ENCODE measurements at places on chromosomes 7 and 10. TPM values are rescaled to one million over a fixed set of nuclear protein-coding genes. Genes with fewer than 3 reads are reported as not detected.

DNA sequence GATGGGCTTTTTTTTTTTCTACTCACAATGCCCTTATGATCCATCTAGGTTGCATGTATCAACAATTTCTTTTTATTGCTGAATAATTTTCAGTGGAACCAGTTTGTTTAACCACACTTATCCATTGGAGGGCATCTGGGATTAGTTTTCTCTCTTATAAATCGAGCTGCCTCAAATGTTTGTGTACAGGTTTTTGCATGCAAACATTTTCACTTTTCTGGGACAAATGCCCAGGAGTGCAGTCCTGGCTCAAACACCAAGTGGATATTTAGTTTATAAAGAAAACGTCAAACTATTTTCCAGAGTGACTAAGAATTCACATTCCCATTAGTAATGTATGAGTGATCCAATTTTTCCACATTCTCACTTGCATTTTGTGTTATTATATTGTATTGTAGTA is 313.4 kb downstream of the CXCL12 start:
- ATAC-seq = no peak

- no peak for ATAC-seq
These were observed 42.5 kb downstream of the STK32C start for GRCh38 chr10:132264966-132265889.

DNA sequence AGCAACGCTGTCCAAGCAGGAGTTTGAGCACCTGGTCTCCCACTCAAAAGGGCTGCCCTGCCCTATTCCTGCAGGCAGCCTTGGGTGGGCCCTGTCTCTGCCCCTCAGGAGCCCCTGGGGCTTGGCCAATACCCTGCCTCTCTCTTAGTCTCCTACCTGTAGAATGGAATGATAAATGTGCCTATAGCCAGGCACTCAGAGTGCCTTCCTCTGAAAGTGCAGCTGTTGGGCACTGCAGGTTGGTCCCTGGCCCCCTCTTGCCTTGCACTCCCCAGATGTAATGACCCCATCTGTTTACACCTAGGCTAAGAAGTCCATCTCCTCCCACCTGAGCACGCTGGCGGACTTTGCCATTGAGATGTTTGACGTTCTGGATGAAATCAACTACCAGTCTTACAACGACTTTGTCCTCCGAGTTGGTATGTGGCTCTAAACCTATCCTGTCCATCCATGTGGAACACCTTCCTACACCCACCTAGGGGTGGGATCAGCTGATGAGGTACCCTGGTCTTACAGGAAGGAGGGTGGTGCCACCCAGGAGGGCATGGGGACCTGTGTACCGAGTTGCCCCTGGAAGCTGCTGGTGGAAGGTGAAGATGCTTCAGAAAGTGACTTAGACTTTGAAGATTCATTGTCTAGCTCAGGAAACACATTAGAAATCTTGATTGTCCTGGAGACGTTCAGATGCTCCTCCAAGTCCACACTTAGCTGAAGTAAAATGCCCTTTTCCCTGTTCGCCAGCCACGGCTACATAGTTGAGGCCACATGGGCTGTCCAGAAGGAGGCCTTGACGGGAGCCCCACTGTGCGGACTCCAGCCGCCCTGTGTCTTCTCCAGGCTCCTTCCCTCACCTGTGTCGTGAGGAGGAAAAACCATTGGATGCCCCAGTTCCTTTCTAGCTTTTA is 134.1 kb downstream of the ADCY1 start:
- no peak for ATAC-seq

GRCh38 chr7:144477348-144477747 is 73.9 kb upstream of the NOBOX start:
- ATAC-seq = no peak

DNA sequence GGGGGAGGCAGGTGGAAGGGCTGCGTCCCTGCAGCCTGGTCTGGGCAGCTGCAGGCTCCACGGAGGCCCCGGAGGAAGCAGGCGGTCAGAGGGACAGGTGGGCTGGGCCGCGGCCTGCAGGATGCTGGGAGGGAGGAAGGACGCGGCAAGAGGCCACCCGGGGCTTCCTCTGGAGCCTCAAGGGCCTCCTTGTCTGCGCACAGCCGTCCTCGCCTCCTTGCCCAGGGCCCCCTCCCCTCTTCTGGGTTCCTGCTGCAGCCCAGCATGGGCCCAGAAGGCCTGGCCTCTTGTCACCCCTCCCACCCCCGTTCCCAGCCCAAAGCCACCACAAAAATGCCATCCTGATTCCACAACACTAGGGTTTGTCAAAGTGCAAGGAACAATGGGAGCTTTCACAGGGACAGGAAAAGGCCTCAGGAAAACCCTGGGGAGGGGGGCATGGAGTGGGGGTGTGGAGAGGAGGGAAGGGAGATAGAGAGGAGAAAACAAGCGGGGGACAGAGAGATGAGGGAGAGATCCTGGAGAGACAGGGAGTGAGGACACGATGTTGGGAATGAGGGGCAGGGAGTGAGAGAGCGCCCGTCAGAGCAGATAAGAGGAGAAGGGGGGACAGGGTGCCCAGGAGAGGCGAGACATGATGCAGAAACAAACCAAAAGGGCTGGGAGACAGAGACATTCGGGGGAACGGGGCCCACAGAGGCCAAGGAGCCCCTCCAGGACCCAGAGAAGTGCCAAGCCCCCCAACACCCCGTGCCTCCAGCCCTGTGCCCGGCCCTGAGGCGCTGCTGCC is 41.8 kb downstream of the ZCCHC24 start:
- no peak for ATAC-seq

DNA sequence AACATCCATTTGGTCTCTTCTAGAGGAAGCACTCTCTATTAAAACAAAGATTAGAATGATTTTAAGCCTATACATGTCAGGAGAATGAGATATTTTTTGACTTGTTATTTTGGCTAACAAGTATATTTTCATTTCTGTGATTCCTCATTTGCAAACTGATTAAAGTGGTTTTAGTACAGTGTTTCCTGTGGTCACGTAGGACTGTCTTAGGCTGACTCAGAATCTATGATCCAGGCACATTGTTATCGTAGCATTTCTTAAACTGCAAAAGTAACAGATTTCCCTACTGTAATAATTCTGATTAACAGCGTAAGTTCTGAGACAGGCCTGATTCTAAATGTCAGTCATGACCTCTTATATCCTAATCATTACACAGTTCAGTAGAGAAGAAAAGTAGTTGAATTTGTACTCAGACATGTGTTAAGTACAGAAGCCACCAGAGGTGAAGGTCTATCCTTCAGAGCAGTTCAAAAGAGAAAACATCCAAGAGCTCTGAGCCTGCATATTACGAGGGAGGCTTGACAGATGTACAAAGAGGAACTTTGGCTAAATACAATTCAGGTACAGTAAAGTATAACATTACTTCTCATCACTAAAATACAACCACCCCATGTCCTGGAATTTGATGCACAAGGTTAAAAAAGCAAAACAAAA is 124.1 kb upstream of the TEX47 start:
- ATAC-seq = no peak

DNA sequence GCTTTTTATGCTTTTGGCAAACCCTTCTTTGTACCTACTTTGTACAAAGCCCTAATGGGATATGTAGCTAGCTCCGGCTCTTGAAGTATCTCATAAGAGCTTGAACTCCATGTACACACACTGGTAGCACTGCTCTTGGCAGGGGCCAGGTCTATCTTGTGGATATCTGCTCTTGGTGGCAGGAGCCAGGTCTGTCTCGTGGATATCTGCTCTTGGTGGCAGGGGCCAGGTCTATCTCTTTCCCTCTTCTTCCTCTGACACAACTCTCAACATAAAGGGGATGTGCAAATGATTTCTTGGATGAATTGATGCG is 91.9 kb downstream of the WNT2 start:
- ATAC-seq = no peak

- no peak for ATAC-seq
These were observed 52.8 kb downstream of the CDK6 start for GRCh38 chr7:92783260-92784201.

DNA sequence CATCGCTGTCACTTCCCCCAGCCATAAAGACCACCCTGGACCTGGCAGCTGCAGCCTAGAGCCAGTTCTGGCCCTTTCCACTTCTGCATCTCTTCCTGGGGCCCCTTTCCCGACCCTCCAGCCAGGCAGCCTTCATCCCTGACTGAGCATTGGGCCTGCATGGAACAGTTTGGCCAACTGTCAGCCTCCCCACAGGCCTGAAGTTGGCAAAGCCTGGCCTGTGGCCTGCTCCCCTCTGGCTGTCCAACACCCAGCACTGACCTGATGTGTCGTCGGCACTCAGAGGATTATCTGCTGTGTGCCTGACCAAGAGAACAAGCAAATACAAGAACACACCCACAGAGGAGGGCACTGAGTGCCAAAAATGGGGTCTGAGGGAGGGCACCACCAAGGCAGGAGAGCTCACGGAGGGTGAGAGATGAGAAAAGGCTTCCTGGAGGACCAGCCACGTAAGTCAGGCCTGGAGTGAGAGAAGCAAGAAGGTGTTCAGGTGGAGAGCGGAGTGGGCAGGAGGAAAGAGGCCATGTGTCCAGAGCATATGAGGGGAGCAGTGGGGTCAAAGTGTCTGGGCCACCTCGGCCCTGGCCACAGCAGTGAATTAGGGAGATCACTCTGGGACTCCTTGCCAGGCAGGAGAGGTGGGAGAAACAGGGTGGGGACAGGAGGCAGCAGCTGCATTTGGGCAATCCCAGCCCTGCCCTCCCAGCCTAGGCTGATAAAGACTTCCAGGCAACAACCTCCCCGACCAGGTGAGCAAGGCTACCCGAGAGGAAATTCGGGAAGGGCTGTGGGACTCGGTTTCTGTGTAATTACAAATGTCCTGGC is 4.5 kb downstream of the GPRIN2 start:
- ATAC-seq = no peak

GRCh38 chr10:67770537-67770936 is 67.5 kb downstream of the DNAJC12 start:
- ATAC-seq = no peak

DNA sequence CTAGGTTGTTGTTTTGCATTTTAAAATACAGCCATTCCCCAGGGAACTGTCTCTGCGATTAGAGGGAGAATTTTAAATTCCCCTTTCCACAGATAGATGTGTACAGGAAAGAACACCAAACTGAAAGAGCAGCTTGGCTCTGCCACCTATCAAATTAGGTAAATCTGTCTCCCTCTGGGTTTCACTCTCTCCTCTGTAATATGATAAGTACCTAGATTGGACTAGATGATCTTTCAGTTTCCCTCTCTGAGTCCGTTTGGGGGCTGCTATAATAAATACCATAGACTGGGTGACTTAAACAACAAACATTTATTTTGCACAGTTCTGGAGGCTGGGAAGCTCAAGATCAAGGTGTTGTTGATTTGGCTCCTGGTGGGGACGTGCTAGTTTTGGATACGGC is 186.0 kb downstream of the KIF20B start:
- no peak for ATAC-seq

GRCh38 chr7:116783666-116784318 is 78.6 kb upstream of the CAPZA2 start:
- ATAC-seq = no peak

GRCh38 chr10:61478621-61479312 is 25.6 kb upstream of the TMEM26 start:
- no peak for ATAC-seq

DNA sequence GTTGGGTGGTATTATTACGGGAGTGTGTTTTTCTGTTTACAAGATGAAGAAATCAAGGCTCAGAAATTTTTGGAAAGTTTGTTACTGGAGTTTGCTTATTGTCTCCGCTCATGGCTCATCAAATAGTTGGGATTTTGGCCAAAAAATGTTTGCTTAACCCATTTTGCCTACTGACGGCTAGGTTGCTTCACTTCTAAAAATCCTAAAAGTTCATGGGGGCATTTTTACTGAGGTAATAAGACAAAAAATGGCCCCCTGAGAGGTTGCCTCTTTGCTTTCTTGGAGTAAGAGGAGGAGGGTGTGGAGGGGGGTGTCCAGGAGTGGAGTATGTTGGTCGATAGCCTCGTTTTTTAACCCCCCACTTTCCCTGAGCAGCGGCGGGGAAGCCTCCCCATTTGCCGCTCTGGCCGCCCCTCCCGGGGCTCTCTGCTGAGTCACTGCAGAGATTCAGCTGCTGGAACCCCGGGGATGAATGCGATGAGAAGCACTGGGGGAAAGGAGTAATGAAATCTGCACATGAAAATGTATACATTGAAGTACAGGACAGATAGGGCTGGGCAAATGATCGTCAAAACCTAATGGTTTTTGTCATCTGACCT is 1.5 kb downstream of the MEST start:
- ATAC-seq = no peak

GRCh38 chr7:98314469-98314868 is 33.0 kb downstream of the BRI3 start:
- no peak for ATAC-seq

DNA sequence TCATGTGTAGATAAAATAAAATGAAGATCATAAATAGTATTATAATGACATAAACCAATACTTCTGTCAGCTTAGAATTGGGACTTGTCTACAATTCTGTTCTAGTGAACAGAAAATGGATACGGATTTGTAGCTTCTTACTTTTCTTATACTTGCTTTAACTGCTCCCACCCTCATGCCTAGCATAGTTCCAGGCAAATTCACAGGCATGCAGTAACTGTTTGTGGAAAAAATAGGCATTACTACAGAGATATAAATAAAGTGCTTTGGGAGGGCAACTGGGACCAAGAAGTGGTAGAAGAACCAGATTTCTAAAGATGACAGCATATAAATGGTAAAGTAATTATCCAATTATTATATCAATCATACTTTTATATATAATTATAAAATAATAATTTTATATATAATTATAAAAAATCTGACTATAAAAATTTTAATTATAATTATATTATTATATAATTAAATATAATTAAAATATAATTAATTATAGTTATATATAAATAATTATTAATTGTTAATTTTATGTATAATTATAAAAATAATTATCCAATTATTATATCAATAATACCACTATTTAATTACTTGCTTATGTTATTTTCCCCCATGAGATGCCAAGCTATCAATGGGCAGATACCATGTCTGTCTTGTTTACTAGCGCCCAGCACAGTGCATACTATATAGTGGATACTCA is 144.1 kb downstream of the NOC3L start:
- no peak for ATAC-seq

DNA sequence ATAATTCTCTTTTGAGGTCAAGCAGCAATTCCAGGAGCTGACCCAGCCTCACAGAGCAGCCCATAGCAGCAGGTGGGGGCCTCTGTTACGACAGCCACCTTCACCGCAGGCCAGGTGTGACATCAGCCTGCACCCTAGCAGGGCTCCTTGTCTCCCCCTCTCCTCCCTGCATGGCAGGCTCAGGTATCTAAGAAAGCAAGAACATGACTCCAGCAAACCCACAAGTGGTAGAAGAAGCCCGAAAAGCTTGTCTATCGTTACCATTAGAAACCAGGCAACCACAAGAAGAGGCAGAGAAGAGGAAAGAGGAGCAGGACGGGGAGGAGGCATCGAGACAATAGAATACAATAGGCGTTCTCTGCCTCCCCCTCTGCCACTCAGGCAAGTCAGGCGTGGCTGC is 104.0 kb upstream of the PRR15 start:
- ATAC-seq = no peak

- no peak for ATAC-seq
These were observed 206.3 kb downstream of the ADARB2 start for GRCh38 chr10:1530871-1531517.

- no peak for ATAC-seq
These were observed 1.3 kb upstream of the CLDN12 start for GRCh38 chr7:90401989-90402388.

GRCh38 chr10:73863039-73863817 is 11.1 kb downstream of the CAMK2G start:
- no peak for ATAC-seq

- peak; percentile 19 for ATAC-seq
These were observed 175.0 kb upstream of the LYZL2 start for GRCh38 chr10:30804478-30805055.

- no peak for ATAC-seq
These were observed 245.4 kb downstream of the AUTS2 start for GRCh38 chr7:69843653-69844052.

The MOGAT3 gene
- total RNA-seq = not detected

The COL17A1 gene
- 0.27 TPM for total RNA-seq

The ARHGEF35 gene
- 1.4 TPM for total RNA-seq

The CCL26 gene
- 0.58 TPM for total RNA-seq

The PGAM2 gene
- total RNA-seq = not detected

The FZD1 gene
- total RNA-seq = 19.3 TPM
